CD4-positive, alpha-beta memory T cell (primary cell): ENCODE measurements at places on chromosomes 16 and 17. TPM values are rescaled to one million over a fixed set of nuclear protein-coding genes. Genes with fewer than 3 reads are reported as not detected.

DNA sequence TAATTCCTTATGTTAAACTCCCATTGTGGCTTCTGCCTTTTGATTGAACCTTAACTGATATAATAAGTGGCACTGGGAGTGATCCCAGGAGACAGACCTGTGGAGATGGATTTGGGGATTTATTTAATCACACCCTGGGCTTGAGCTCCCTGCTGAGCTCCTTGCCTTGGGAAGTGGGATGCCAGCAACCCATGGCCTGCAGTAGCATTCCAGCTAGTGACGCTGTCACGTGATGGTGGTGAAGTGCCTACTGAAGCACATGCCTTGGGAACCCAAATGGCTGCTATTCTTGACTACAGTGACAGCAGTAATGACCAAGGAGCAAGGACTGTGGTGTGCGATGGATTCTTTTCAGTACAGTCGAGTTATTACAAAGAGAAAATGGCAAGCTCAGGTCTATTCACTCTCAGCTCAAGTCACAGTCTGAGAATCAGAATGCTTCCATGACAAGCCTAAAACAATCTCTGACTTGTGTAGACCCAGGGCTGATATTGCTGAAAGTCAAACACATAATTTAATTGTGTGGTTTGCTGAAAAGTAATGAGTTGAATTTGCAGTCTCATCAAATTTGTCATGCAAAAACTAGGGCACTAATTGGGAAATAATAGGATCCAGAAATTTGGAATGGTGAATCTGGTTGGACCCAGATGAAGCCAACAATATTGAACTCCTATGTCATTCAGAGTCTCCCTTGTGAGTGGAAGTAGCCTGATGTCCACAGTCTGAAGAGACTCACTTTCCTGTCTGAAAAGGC lies 47.1 kb downstream of the BCL7C start:
- DNase-seq: no peak

GRCh38 chr17:49269356-49269755 lies 38.8 kb upstream of the PHOSPHO1 start:
- no peak for DNase-seq

CNTNAP4 gene
- not detected for total RNA-seq

- DNase-seq: no peak
Measured at GRCh38 chr17:81589612-81590011, 37.5 kb upstream of the FAAP100 start.

HBA1 gene
- total RNA-seq: 0.76 TPM

PRSS8 gene
- not detected for total RNA-seq

- no peak for DNase-seq
Measured at GRCh38 chr17:13728781-13729180, 127.1 kb upstream of the HS3ST3A1 start.

- no peak for DNase-seq
Measured at GRCh38 chr17:12463102-12463501, 202.6 kb upstream of the MYOCD start.

GRCh38 chr17:27209316-27209715 lies 84.6 kb upstream of the WSB1 start:
- DNase-seq: no peak

NHERF2 gene
- 2.1 TPM for total RNA-seq

- DNase-seq: no peak
Measured at GRCh38 chr17:34606763-34607162, 27.4 kb downstream of the TMEM132E start.

- peak; percentile 36 for DNase-seq
Measured at GRCh38 chr17:57086069-57086930, 1.3 kb downstream of the AKAP1 start.

DNA sequence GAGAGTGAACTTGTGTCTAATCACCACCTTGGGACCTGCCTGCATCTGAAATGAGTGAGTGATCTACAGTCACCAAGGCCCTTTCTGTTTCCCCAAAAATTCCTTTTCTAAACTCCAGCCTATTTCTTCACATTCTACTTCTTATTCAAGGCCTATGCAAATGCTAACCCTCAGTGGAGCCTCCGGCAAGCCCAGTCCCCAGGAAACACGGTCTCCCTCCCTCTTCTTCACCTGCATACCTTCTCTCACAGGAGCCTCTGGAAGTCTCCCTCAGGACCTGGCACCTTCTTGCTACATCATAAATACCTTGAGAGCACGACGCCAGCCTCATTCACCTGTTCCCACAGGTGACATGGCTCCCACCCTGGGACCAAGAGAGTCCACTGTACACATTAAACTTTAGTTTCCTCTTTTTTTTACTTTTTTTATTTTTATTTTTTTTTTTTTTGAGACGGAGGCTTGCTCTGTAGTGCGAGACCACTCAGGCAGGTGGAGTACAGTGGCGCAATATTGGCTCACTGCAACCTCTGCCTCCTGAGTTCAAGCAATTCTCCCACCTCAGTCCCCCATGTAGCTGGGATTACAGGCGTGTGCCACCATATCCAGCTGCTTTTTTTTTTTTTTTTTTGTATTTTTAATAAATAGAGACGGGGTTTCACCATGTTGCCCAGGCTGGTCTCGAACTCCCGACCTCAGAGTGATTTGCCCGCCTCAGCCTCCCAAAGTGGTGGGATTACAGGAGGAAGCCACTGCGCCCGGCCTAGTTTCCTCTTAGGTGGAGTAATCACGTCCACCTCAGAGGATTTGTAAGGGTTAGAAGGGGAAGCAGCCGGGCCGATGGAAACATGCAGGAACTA lies 97.3 kb downstream of the ANKRD11 start:
- DNase-seq: no peak

DNA sequence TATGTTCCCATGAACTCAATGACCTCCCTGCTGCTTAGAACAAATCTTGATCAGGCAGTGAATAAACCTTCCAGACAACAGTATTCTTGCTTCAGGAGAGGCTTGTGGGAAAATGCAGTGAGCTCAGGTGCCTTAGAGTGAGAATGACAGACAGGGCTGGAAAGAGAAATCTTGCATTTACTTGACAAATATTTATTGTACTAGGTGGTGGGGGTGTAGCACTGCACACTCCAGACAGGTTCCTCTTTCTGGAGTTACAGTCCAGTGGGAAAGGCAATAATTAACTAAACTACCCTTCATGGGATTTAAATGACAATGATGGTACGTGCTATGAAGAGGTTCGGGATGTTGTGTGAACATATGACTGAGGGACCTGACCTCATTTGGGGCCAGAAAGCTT lies 182.9 kb downstream of the SHISA9 start:
- DNase-seq: no peak

DNA sequence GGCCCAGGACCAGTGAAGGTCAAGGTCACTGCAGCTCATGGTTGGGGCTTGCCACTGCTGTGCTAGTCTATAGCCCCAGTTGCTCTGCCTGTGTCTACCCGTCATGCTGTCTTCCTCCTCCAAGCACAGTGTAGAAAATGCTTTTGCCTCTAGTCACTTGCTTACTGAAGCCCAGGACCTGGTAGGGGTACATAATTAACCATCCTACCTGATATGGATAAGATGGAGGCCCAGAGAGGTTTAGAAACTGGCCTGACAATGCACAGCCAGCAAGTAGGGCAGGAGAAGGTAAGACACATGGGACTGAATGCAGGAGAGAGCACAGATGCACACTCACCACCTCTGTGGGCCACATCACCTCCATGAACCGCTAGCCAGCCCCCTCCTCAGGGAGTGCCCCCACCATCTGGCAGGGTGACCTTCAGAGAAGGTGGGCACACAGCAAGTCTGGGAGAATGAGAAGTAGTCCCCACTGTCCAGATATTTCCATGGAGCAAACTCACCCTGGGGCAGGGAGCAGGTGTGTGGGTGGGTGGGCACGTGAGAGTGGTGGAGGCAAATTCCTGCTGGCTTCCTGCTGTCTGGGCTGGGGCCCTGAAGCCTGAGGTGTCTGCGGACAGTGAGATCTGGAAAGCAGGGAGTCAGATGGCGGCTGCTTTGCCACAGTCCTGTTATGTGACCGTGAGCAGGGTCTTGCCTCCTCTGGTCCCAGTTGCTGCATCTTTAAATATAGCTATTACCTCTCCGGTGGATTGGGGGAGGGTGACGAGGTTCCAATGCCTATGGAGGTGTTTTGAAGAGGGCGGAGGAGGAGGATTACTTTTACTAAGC lies 1.0 kb downstream of the CX3CL1 start:
- DNase-seq: no peak

CASKIN1 gene
- total RNA-seq: not detected

DNA sequence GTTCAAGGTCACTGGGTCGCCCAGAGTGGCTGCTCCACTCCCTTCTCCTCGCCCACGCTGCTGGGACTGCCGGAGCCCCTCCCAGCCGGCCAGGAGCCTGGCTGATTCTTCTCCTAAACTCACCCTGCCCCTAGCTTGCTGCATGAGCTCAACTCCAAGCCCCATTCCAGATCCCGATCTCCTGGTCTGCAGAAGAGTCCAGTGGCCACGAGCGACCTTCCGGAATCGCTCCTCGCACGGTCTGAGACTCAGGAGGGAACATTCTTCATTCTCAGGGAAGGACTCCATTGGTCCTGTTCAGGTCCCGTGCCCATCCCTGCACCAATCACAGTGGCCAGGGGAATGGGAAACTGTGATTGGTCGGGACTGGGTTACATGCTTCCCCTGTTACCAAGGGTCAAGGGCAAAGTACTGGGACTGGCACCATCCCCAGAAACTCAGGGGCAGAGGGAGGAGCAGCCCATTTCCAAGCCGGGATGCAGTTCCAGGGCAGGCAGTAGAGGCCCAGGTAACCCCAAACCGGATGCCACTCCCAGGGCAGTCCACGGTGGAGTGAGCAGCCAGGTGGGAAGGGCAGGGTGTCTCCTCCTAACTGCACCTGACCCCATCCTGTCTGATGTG lies 24.5 kb upstream of the CIBAR2 start:
- DNase-seq: no peak

CRYBA1 gene
- not detected for total RNA-seq

GRCh38 chr17:81115219-81115618 lies 50.1 kb upstream of the PVALEF start:
- no peak for DNase-seq

DNA sequence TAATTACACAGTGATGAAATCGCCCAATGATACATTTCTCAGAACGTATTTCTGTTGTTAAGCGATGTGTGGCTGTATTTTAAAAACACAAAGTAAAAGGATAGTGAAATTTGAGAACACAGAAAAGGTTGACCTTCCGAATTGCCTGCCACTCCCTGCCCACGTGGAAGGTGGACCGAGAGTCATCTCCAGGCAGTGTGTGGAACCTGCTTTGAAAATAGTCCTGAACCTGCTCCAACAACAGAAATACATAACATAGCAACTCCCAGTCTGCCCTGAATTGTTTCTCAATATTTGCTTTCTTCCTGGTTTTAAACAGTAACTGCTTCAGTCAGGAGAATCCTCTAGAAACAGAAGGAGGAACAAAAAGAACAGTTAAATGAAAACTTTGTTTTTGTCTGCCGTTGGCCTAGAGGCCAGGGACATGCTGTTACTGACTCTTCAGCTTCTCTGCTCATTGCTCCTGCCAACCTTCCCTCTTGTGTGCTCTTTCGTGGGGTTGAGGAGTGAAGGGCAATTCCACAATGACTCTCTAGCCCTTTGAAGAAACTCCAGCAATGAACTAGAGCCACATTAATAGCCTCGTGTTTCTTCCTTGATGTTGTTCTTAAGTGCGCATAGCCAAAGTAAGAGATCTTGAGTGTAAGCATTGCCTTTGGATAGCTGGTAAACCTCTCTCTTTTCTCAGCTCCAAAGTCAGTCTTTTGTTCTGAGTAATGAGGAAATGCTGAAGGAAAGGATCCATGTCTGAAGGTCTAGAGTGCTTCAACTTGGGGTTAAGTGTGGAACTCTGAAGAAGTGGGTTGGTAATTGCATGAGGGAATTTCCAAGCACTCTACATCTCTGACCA lies 452.5 kb upstream of the CCL2 start:
- DNase-seq: no peak

- no peak for DNase-seq
Measured at GRCh38 chr17:72520665-72521303, 400.0 kb downstream of the SOX9 start.

GRCh38 chr16:19188406-19188805 lies 20.4 kb downstream of the SYT17 start:
- DNase-seq: no peak

DNA sequence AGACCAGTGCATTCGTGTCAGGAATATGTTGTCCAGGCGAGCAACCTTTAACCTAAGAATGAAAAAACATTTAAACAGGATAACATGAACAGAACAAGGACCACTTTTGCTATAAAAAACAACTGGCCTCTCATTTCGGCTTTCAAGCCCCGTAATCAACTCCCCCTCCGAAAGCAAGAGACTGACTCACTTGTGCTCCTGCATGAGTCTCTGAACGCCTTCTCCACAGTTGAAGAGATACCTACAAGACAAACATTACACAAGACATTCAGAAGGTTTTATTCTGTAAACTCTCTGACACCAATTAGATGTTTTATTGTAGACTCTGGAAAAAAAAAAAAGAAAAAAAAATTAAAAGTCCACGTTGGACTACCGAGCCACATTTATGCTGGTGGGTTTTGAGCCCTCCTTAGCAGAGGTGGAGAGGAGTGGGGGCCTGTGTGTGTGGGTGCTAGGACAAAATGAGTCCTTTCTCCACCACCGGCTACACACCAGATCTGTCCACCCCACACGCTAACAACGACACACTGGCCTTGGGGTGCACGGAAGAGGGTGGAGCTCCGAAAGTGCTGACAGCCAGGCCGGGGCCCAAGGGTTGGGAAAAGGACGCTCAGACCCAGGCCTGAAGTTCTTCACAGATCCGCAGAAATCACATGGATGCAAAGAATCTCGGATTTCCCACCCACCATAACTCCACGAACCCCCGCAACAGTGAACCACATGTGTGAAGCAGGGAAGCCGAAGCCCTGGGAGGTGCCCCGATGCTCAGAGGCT lies 759 bp downstream of the ELAC2 start:
- DNase-seq: no peak

- peak; percentile 76 for DNase-seq
Measured at GRCh38 chr16:84726079-84726668, 26.4 kb downstream of the USP10 start.

GRCh38 chr16:30065943-30066760 lies 592 bp downstream of the ALDOA start:
- DNase-seq: no peak

KRTAP3-1 gene
- total RNA-seq: not detected

NXPH3 gene
- total RNA-seq: not detected

DNA sequence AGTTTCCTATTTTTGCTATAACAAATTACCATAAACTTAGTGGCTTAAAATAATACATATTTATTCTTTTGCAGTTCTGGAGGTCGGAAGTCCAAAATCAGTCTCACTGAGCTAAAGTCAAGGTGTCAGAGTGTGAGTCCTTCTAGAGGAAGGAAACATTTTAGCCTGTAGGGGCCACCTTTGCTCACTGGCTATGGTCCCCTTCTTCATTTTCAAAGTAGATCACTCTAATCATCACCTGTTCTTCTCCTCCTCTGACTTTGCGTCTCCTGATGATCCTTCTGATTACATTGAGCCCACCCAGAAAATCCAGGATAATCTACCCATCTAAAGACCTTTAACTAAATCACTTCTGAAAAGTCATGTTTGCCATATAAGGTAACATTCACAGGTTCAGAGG lies 534.4 kb upstream of the SALL1 start:
- DNase-seq: no peak

DNA sequence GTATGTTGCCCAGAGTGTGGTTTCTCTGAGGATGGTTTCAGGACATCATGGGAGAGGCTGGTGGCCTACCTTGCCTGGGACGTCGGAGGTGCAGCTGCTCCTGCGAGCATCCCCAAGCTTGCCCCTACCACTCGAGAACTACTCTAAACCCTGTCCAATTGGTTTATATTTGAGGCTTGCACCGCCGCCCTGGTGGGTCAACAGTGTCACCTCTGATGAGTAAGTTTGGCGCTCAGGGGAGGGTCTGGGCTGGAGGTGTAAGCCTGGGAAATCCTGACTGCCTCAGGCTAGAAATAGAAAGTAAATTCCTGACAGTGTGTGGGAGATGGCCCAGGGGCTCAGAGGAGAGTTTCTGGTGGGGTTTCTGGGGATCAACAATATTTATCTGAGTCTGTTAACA lies 48.2 kb downstream of the CCDC42 start:
- no peak for DNase-seq

ORC6 gene
- total RNA-seq: 3.0 TPM
